Stomach (tissue), 19 donors: ENCODE measurements at places on chromosomes 6 and 20. TPM values are rescaled to one million over a fixed set of nuclear protein-coding genes. Genes with fewer than 3 reads are reported as not detected.

EFCAB8 gene
- total RNA-seq, result not detected

SALL4 gene
- not detected for total RNA-seq

PRL gene
- not detected for total RNA-seq

CFAP206 gene
- total RNA-seq, result 0.18 TPM

PGM3 gene
- 96.4 TPM for total RNA-seq

ID4 gene
- total RNA-seq, result not detected

GLYATL3 gene
- not detected for total RNA-seq

SUN5 gene
- total RNA-seq, result not detected

ULBP1 gene
- total RNA-seq, result not detected

DNA sequence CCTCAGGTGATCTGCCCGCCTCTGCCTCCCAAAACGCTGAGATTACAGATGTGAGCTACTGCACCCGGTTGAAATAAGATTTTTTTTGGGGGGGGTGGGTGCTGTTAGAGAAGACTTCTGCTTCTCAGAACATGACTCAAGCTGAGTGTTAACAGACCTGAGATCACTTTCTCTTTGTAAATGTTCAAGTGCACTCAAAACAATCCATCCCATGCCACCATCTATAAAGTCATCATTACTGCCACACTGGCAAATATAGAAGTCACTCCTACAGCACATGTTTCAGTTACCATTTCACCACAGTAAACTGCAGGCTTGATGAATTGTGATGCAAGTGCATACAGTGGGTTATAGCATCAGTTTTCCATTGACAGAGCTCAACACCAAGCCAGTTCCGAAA lies 9.0 kb downstream of the VPS16 start:
- DNase-seq, result no peak

DNA sequence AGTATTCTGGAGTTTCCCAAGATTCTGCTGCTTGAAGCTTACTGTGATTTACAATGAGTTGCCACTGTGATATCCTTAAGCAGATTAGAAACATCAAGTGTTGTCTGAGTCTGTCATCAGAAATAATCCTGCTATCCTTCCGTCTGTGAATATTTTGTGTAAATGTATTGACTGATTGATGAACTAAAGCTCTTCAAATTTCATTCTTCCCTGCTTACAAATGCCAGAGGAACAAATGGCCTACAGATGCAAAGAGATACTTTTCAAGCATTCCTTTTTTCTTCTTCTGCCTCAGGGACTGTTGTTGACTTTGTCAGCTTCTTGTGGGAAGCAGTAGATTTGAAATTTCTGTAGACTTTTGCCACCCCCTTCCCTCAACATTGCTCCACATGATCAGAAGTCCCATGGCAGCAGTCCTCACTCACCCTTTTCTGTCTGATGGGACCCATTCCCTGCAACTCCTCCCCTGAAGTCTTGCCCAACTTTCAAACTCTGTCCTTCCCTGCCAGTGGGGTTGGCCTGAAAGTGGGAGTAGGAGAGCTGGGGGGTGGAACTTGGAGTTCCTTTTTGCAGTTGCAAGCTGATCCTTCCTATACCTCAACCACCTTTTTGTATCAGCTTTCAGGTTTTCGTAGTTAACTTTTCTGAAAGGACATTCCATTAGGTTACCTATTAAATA lies 38.5 kb upstream of the MLIP start:
- no peak for DNase-seq

GRCh38 chr6:137165375-137166246 lies 7.8 kb downstream of the IL22RA2 start:
- DNase-seq, result peak; percentile 9

GRCh38 chr6:107308677-107309076 lies 150.7 kb downstream of the PDSS2 start:
- no peak for DNase-seq

DNA sequence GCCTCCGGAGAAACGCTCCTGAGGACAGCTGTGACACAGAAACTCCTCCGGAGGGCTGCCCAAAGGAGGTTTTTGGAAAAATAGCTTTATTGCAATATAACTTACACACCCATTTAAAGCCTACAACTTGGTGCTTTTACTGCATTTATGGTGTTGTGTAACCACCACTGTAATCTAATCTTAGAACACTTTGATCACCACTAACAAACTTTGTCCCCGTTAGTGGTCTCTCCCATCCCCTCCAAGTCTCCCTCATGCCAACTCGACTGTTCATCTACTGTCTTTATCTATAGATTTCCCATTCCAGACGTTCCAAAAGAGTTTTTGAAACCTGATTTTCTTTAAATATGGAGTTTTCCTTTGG lies 62.8 kb downstream of the SYNJ2 start:
- no peak for DNase-seq

DNA sequence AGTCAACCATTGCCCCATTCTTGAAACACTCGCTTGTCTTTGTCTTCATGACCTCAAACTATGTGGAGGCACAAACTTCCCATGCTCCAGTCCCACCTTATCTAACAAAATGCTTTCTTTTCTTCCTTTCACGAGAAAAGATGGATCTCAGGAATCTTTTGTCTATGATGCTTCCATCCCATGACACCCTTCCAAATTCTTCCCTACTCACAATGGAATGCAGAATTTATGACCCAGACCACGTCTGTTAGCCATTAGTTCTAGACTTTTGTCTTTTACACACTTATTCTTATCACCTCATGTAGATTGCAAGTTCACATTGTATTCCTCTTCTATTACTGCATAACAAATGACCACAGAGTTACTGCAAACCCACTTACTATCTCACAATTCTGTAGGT lies 24.2 kb upstream of the LAMP5 start:
- no peak for DNase-seq

GRCh38 chr20:2305946-2306345 lies 10.1 kb downstream of the TGM3 start:
- no peak for DNase-seq
